ENCODE measurements at places on chromosomes 4 and X.

GRCh38 chr4:129345609-129346008 lies 249.7 kb downstream of the C4orf33 start:
- no peak for DNase-seq

- no peak for DNase-seq
Observed at GRCh38 chr4:118180776-118181175, 146.5 kb downstream of the NDST3 start.

GRCh38 chrX:427812-428725 lies 41.4 kb upstream of the PPP2R3B start:
- DNase-seq = no peak

DNA sequence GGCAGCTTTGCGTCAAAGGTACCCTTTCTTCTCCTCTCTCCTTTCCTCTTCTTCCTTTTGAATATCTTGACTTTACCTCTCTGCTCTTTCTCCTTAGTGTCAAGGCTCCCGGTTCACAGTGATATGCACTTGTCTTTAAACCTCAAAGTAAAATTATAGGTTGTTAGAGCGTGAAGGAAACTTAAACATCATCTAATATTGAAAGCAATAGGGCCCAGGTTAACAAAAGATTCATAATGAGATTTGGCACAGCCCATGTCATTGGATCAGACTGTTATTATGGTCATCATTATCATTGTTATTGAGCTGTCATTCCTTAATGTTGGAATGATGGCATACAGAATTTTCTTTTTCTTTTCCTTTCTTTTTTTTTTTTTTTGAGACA lies 32.5 kb downstream of the FTHL17 start:
- DNase-seq = no peak

- no peak for DNase-seq
Observed at GRCh38 chr4:48602222-48602621, 112.2 kb downstream of the ZAR1 start.

GRCh38 chr4:112002248-112002661 lies 143.0 kb upstream of the FAM241A start:
- no peak for DNase-seq

- DNase-seq = no peak
Observed at GRCh38 chr4:112853662-112854256, 195.7 kb upstream of the ANK2 start.

- DNase-seq = no peak
Observed at GRCh38 chr4:143285696-143286437, 50.8 kb upstream of the GAB1 start.

- DNase-seq = no peak
Observed at GRCh38 chrX:137043736-137044135, 9.9 kb upstream of the GPR101 start.

Data from CD4-positive, alpha-beta T cell treated with Interleukin-6 for 4 hours (primary cell).